ENCODE measurements at places on chromosomes 6 and 20.

- DNase-seq = no peak
Observed at GRCh38 chr6:54877713-54878317, 31.2 kb downstream of the FAM83B start.

DNA sequence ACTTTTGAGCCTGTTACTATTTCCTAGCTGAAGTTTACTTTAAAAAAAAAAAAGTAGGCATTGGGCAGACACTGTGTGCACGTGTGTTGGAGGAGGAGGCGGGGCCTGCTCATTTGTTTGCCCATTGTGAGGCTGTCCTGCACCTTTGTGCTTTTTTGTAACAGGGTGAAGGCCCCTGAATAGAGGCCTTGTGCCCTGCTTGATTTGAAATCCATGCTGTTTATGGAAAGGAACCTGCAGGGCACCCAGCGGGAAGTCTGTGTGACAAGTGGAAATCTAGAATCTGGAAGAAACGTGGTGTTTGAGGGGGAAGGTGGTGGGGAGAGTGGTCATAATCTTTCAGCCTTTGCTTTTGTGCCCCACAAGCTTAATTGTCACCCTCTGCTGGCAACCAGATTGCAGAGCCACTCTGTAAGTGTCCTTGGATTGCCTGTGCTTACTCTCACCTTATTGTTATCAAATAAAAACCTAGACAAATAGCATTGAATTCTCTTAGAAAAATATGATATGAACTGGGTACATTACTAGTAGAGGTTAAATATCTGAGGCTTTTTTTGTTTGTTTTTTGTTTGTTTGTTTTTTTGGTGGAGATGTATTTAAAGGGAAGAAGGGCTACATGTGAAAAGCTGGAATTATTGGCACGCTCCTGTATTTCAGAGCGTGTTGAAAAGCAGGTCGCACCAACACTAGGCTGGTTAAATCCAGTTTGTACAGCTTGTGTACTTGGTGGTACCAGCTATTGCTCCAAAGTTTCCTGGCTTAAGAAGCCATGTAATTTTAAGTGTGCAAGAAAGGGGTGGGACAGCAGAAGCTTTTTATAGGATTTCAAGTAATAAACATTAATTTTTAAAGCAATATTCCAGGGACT lies 156.3 kb downstream of the ARID1B start:
- DNase-seq = no peak

GRCh38 chr6:9467741-9468140 lies 947.1 kb downstream of the TFAP2A start:
- no peak for DNase-seq

DNA sequence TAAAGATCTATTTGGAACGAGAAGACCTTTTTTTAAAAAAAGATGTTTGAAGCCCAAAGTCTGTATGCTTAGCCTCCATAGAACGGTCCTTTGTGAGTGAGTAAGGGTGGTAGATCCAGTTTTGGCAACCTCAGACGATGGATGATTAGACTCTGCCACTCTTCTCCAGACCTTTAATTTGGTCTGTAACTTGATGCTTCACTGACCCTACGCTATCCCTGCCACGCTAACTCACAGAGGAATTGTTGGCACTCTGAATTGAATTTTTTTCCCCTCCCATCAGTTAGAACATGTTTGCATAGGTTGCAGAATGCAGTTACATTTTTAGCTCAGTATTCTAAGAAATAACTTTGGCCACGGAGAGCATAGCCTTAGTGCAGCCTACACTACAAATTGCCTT lies 15.8 kb upstream of the DEK start:
- DNase-seq = no peak

DNA sequence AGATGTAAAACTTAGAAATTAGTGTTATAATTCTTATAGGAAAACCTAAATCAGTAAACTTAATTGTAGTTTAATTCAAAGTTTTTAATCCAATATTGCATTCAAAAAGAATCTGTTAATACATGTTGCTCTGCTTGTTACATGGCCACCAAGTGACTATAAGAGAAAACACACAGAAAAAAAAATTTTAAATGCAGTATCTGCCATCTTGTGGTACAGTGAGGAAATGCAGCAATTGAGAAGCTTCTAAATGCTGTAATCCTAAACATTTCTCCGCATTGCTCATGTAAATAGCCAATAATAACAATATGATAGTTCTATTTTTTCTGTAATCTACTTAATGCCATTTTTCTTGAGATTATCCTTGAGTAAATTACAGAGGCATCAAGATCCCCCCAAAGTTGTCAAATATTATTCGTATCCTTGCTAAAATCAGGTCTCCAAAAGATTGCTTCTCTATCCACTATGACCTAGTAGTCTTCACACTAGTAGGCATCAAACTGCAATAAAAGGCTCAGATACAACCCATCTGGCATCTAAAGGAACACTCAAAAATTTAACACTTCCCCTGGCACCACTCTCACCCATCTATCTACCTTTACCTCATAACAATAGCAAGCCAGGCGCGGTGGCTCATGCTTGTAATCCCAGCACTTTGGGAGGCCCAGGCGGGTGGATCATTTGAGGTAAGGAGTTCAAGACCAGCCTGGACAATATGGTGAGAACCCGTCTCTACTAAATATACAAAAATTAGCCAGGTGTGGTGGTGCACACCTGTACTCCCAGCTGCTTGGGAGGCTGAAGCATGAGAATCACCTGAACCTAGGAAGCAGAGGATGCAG lies 34.6 kb downstream of the HDAC2 start:
- peak; percentile 70 for DNase-seq

- DNase-seq = no peak
Observed at GRCh38 chr6:105235155-105235554, 55.3 kb upstream of the POPDC3 start.

DNA sequence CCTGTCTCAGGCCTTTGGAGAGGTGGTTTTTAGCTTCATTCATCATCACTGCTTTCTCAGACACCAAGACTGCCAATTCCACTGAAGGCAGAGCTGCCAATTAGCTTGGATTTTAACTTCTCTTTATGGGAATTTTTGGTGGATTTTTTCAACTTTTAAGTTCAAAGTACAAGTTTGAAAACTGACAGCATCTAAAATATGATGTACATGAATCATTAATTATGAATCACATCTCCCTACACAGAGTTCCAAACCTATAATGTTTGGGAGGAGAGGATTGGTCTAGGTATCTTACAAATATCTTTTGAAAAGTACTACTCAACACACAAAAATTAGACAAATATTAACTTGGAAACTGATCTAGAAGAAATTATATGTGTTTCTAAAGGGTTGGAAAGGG lies 25.5 kb downstream of the CNKSR3 start:
- no peak for DNase-seq

- no peak for DNase-seq
Observed at GRCh38 chr6:124099520-124099919, 295.9 kb downstream of the NKAIN2 start.

DNA sequence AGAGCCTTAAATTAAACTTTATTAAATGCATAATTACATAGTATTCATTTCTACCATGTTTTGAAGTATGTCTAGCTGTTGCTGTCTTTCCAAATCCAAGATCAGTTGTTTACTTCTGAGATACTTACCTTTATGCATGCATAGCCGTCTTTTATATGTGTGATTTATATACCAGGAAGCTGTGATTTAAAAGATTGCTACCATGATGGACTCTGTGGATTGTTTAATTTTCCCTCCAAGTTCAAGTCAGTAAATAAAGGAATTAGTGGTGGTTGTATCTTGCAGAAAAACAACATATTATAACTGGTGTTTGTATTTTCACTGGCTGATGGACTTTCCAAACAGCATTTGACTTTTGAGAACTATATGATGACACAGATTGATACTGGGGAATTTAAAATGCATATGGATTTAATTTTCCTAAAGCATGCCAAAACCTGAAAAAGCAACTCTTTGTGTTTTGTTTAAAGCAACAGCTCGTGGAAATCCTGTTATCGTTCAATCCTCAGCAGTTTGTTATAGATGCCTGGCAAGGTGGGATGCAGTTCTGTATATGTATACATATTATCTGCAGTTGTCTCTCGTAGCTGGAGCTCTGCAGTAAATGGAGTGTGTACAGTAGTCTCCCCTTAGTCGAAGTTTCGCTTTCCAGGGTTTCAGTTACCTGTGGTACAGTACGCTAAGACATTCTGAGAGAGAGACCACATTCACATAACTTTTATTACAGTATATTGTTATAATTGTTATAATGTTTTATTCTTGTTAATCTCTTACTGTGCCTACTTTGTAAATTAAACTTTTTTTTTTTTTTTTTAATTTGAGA lies 77.1 kb downstream of the CBFA2T2 start:
- no peak for DNase-seq

GRCh38 chr6:169785566-169785965 lies 34.1 kb downstream of the ERMARD start:
- no peak for DNase-seq

GRCh38 chr20:40957265-40957760 lies 71.3 kb upstream of the TOP1 start:
- DNase-seq = no peak

DNA sequence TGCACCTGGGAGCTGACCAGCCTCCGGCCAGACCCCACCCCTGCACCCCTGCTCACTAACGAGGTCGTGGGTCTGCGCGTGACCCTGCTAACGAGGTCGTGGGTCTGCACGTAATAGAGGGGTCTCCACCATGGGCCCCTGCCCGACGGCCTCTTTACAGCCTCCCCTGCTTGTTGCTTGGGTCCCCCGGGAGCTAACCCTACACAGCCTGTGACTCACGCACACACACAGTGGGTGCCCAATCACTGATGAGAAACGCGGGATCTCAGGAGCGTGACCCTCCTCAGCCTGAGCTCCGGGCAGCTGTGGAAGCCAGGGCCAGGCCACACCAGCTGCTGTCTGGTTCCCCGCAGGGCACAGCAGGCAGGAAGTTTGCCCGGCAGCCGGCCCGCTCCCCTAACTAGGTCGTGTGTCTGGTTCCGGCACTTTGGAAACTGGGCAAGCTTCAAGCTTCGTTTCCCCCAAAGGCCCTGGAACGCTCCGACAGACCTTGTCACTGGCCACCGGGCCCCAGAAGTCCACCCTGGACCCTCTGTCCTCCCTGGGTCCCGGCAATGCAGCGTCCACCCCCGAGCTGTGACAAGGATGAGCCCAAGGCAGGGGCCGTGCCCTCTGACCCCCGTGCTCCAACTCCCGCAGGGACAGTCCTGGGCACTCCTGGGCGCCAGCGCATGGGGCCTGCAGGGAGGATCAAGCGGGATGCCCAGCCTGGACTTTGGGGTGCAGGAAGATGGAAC lies 767 bp downstream of the PTK6 start:
- DNase-seq = no peak

All from SK-N-DZ (cell line).